ENCODE measurements at places on chromosomes 13 and 19.

DNA sequence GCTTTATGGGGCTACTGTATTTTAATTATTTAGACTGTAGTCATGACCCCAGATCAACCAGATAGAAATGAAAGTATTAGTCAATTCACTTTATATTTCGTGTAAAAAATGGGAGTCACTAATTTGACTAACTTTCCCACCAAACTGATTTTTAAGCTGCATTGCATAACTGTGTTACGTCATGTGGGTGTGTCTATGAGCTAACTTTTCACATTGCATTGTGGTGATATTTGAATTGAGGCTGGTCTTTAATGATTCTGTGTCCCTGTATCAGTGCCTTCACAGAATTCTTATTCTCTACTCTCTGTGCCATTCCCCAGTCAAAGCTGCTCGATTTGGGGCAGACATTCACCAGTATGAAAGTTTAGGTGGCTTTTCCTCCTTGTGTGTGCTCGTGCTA lies 172.7 kb upstream of the MAB21L1 start:
- DNase-seq = no peak

DNA sequence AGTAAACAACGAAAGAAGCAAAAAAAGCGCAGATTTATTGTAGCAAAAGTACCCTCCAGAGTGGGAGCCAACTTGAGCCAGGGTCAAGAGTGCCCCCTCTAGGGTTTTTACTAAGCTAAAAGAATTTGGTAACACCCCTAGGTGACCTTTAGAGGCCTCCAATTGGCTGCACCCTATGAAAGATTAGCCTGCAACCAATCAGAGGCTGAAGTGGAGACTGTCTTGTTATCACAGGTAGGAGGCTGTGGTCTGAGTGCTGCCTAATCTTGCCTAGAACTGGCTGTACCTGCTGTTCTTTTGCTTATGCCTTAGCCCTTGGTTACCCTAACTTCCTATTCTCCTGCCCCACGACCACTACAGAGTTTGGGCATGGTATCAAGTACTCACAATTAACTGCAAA lies 38.3 kb downstream of the ANKRD10 start:
- no peak for DNase-seq

- no peak for DNase-seq
Measured at GRCh38 chr19:38831142-38831605, 420 bp downstream of the ECH1 start.

DNA sequence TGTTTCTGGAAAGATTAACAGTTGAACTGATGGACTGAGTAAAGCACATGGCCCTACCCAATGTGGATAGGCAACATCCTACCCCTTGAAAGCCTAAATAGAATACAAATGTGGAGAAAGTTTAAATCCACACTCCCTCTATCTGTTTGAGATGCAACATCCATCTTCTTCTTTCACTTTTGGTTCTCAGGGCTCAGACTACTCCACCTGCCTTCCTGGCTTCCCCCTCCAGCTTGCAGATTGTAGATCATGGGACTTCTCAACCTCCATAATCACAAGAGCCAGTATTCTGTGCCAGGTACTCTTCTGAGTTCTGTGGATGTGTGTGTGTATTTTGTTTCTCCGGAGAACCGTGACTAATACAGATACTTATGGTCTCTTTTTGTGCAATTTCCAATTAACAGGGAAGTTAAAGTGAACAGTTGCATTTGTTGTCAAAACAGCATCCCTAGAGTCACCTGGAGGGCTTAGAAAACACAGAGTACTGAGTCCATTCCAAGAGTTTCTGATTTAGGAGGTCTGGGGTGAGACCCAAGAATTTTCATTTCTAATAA lies 590.3 kb upstream of the MIR17HG start:
- no peak for DNase-seq

DNA sequence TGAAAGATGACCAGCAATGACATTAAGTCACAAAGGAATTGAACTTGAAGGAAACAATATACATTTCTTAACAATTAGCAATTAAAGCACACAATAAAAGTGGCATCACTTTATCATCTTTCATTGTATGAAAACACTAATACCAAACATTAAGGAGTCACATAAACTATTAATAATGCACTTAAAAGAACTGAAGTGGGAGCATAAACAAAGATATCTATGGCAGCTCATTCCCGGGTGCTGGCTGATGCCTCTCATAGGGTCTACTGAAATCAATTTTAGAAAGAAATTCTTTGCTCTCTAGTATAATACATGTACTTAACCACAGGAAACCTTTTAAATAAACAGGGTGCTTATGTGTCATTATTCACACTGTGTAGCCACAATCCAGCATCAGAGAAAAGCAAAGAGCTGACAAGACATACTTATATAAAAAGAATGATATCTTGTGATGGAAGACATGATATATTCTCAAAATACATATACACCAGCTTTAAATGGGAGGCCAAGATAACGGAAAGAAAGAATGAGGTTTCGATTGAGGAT lies 1207.8 kb downstream of the EFNB2 start:
- DNase-seq = no peak

- DNase-seq = no peak
Measured at GRCh38 chr19:16516923-16517610, 20.9 kb downstream of the C19orf44 start.

GRCh38 chr13:49342454-49342853 lies 94.7 kb downstream of the CDADC1 start:
- no peak for DNase-seq

GRCh38 chr19:2339644-2340310 lies 11.3 kb downstream of the SPPL2B start:
- DNase-seq = no peak

DNA sequence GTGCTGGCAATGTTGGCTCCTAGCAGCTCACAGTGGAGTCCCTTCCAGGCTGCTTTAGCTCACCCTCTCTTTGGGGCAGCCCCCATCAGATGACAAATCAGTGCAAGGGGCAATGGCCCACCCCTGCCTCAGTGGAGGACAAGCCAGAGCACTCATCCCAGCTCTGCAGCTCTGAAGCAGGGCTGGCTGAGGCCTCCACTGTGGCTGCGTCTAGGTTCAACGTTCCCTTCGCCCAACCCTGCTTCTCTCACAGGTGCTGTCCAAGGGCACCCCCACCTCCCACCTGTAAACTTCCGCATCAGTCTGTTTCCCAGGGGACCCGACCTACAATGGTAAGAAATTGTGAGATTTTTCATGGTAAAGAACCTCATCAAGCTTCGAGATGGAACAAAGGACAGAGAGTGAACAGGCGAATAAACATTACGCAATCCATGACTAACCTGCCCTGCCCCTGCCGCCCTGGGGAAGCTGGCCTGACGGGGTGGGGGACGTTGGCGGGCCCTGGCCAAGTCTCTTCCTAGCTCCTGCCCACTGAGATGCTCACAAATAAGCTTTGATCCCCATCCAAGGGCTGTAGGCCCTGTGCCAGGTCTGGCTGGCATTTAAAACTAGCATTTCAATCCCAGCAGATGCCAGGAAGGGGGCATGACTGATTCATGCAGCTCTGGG lies 40.5 kb downstream of the DZIP1 start:
- DNase-seq = peak; percentile 25

GRCh38 chr13:46176756-46177155 lies 5.2 kb downstream of the LCP1 start:
- DNase-seq = no peak

Measured in frontal cortex (tissue), 4 donors.